ENCODE measurements at places on chromosomes 3 and 15.

DNA sequence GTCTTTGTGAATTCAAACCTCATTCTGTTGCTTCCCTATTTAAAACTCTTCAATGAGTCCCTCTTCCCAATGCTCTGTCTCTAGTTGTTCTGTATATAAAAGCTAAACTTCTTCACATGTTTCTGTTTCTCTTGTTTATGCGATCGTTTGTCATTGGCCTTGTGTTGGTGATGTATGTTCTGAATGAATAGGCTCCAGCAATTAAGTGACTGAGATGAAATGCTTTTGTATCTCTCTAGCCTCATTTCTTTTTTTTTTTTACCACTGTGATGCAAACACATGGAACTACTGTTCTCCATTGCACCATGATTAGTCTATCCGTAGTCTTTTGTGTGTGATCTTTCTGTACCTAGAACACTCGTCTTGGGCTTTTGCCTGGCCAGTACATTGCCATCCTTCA lies 380.5 kb upstream of the TPRG1 start:
- no peak for DNase-seq

GRCh38 chr3:30467596-30468238 lies 138.7 kb upstream of the TGFBR2 start:
- no peak for DNase-seq

- DNase-seq: no peak
Observed at GRCh38 chr3:5093731-5094130, 28.4 kb upstream of the ARL8B start.

- no peak for DNase-seq
Observed at GRCh38 chr3:31785286-31785685, 195.8 kb downstream of the OSBPL10 start.

GRCh38 chr3:36146404-36146803 lies 233.9 kb upstream of the STAC start:
- DNase-seq: no peak

- peak; percentile 43 for DNase-seq
Observed at GRCh38 chr15:67092752-67093503, 27.5 kb downstream of the SMAD3 start.

DNA sequence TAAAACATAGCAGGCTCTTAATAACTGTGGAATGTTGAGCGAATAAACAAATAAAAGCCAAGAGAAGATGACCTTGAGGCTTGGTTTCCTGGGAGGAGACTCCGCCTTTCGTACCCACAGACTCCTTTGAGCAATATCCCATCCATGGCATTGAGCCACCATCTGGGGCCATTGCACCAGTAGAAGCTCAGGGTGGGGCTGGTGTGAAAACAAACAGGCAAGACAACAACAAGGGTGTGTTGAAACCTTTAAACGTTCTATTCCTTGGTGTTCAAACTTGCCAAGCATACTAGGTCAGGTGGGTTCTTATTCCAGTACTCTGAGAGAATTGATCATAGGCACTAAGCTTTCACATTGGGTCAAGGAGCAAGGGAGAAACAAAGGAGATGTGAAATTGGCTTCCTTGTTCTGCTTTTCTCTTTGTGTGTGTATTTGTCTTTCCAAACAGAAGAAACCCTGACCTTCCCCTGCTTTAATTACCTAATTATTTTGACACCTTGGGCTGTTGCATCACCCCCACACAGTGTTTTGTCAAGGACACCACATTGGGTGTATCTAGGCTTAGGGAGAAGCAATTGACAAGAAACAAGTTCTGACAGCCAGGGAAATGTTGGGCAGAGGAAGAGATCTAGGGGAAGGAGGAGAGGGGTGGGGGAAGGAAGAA lies 105.1 kb upstream of the BCL6 start:
- DNase-seq: peak; percentile 8

- no peak for DNase-seq
Observed at GRCh38 chr15:63340353-63340752, 41.3 kb downstream of the CA12 start.

GRCh38 chr15:63041402-63041973 lies 1.1 kb upstream of the TPM1 start:
- no peak for DNase-seq

- no peak for DNase-seq
Observed at GRCh38 chr3:156885761-156886160, 59.6 kb downstream of the LEKR1 start.

DNA sequence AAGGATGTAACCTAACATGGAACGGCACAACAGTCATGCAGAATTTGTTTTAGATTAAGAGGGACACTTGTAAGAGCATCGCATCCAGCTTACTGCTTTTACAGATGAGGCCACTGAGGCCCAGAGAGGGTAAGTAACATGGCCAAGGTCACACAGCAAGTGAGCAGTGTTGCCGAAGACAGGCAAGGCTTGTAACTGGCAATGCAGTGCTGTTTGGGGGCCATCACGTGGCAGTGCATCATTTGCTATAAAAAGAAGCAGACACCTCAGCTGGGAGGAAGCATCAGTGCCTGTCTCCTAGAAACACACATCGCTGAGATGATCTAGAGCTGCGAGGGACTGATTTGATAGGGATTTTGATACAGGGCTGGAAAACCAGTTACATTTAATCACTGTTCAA lies 108.2 kb upstream of the PROK2 start:
- no peak for DNase-seq

DNA sequence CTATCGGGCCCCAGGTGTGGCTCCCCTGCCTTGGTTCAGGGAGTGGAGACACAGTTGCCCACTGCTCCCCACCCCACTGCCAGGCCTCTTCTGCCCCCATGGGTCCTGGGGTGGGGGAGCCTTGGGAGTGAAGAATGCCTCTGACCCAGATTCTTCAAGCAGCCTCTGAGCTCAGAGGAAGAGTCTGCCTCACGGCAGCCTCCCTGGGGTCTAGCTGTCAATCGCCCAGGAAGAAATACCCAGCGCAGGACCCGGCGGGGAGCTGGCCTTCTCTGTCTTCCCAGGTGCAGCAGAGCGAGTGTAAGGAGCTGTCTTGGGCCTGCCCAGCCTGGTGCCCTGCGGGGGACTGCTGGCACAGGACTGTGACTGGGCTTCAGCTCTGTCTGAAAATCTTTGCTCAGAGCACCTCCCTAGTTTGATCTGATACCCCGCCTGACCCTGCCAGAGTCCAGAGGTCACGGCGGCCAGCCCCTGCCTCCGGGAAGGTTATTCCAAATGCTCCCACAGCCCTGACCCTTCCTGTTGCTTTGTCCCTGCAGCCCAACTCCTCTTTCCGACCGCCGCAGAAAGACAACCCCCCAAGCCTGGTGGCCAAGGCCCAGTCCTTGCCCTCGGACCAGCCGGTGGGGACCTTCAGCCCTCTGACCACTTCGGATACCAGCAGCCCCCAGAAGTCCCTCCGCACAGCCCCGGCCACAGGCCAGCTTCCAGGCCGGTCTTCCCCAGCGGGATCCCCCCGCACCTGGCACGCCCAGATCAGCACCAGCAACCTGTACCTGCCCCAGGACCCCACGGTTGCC lies 11.0 kb downstream of the ANKRD63 start:
- DNase-seq: no peak

- DNase-seq: no peak
Observed at GRCh38 chr3:24802614-24803013, 308.0 kb upstream of the THRB start.

- peak; percentile 51 for DNase-seq
Observed at GRCh38 chr15:37880009-37880834, 54.2 kb upstream of the TMCO5A start.

- DNase-seq: peak; percentile 43
Observed at GRCh38 chr3:57972531-57973111, 35.6 kb upstream of the FLNB start.

DNA sequence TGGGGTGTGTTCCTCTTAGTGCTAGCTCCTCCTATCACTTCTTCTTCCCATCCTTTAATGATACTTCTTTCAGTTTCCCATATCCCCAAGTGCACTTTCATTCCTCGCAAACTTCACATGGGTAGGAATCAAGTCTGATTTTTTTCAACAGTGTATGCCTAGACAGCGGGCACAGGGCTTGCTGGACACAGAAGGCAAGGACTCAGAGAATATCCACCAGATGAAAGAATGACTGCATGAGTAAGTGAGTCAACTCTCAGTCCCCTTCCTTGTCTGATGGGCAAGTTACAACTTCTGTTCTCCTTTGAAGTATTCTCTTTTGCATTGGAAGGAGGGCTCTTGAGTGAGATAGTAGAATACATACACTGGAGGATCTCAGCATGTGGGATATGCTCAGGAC lies 3.1 kb upstream of the SQOR start:
- no peak for DNase-seq

- DNase-seq: no peak
Observed at GRCh38 chr15:43648649-43649429, at the start of gene CATSPER2. Gene CATSPER2, minus strand, starts transcription at chr15:43648844. Its CDS starts 783 bp downstream, at chr15:43648061.

GRCh38 chr15:42849836-42850235 lies 70.7 kb downstream of the TTBK2 start:
- DNase-seq: no peak

- no peak for DNase-seq
Observed at GRCh38 chr3:72909591-72909990, 21.7 kb downstream of the GXYLT2 start.

- DNase-seq: no peak
Observed at GRCh38 chr15:52540374-52541012, 11.8 kb upstream of the MYO5A start.

DNA sequence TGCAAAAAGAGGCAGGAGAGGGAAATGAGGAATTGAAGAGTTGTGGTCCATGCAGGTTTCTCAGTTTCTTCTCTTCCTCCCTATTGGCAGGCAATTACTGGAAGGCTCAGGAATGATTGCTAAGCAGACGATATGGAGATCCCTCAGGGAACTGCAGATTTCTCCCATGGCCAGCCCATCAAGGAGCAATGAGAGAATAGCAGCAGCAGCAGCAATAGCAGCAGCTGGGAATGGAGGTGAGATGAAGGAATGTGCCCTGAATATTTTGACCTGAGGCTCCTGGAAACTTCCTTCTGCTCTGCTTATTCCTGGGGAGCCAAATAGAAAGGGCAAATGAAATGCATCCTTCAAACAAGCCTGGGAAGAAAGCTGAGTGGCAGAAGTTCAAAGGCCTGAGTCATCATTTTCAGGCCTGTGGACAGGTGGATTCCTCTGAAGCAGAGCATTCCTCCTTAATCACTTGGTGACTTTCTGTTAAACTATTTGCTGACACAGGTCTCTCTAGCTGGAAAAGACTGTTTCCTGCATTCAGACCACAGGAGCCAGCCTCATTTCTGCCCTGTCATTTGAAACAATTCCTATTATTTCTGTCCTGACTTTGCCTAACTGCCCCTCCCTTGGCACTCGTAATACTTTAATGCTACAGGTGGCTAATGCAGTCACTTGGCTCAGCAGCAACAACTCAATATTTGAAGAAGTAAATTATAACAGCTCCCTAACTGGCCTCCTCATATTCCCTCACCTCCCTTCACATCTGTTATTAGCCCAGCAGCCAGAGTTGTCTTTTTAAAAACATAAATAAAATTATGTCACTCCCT lies 146.9 kb upstream of the GADL1 start:
- DNase-seq: peak; percentile 5

GRCh38 chr3:101249522-101249921 lies 70.9 kb downstream of the IMPG2 start:
- DNase-seq: no peak

- peak; percentile 62 for DNase-seq
Observed at GRCh38 chr3:71585887-71586809, 2.6 kb upstream of the FOXP1 start.

DNA sequence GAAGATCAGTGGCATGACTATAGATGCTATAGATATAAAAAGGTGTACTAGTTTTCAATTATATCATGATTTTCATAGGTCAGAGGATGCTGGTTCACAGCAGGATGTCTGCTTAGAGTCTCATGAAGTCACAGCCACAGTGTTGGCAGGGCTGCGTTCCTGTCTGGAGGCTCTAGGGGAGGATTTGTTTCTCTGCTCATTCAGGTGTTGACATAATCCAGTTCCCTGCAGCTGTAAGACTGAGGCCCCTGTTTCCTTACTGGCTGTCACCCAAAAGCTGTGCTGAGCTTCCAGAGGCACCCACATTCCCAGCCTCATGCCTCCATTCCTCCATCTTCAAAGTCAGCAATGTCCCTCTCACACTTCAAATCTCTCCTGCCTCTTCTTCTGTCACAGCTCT lies 170.7 kb downstream of the OCA2 start:
- DNase-seq: no peak

DNA sequence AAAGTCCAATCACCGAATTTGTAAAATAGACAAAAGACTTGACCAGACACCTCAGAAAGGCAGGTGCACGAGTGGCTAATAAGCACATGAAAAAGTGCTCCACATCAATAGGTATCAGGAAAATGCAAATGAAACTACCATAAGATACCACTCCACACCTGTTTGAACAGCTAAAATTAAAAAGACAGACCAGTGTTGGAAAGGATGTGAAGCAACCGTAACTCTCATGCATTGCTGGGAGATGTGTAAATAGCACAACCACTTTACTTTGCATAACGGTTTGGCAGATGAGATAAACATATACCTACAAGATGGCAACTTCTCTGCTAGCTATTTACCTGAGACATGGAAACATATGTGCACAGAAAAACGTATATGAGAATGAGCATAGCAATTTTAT lies 56.9 kb downstream of the CADPS start:
- no peak for DNase-seq

DNA sequence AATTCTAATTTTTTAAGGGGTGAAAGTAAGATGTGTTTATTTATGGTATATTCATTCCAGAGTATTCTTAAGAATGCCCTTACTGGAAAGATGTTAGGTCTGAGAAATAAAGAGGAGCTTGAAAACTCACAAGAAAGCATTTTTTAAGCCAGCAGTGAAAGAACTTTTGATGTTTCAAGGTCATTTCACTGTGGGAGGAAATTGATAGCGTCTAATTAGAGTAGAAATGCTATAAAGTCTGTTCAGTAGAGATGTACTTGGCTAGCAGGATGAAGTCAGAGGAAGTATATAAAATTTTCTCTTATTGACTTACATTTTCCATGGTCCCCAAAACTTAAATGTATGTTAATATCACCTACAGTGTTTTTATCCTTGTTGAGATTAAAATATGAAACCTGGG lies 354.6 kb downstream of the CNTN6 start:
- DNase-seq: no peak

- DNase-seq: no peak
Observed at GRCh38 chr3:153078826-153079225, 83.2 kb upstream of the RAP2B start.

- DNase-seq: no peak
Observed at GRCh38 chr15:22868928-22869327, 30.5 kb downstream of the NIPA2 start.

DNA sequence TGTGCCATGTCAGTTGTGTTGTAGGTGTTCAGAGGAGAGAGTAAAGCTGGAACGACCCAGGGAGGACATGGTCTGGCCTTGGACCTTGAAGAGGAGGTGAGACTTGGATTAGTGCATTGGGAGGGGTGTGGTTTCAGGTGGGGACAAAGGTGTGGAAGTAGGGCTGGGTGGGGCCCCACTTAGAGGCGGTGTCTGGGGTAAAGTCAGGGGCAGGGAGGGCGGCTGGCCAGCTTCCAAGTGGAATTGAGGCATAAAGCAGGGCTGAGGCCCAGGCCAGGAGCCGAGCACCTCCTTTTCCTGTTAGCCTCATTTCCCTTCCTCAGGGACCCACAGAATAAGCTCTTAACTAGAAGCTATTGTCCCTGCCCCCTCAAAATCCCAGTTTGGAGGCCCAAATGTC lies 36.2 kb upstream of the FLNB start:
- DNase-seq: no peak
